ENCODE measurements at places on chromosomes 16 and 17.
A peak's percentile ranks its signal among the peaks of the same experiment; 100 is the strongest.

- DNase-seq: no peak
These were observed 11.7 kb upstream of the PRPSAP1 start for GRCh38 chr17:76365256-76365903.

DNA sequence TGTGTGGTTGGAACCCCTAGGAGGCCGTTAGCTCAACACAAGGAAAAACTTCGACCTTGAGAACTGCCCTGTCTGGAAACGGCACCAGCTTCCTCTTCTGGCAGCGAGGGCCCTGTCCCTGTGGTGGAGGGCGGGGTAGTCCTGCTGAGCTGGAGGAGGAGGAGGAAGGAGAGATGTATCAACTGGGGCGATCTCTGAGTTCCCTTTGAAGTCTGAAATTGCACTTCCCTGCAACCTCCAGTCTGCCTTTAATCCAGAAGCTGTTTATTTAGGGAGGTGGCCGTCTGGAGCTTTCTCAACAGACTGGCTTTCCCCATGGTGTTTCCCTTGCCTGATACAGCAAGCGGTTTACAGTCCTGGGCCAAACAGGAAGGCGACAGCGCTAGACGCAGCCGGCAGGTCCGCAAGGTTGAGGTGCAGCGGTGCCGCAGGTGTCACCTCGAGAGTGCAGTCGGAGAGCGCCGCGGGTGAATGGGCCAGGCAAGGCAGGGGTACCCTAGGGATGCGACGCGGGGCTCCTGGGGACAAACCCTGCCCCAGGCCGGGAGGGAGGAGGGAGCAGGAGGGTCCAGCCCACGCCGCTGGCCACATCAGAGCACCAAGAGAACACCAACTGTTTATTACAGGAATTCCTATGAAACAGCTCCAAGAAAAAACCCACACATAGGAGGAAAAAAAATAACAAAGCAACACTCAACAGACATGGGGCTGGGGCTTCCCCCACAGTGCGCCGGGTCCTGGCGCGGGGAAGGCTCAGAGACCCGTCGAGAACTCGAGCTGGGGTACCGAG, 11.4 kb upstream of the MRPS23 start:
- no peak for DNase-seq

DNA sequence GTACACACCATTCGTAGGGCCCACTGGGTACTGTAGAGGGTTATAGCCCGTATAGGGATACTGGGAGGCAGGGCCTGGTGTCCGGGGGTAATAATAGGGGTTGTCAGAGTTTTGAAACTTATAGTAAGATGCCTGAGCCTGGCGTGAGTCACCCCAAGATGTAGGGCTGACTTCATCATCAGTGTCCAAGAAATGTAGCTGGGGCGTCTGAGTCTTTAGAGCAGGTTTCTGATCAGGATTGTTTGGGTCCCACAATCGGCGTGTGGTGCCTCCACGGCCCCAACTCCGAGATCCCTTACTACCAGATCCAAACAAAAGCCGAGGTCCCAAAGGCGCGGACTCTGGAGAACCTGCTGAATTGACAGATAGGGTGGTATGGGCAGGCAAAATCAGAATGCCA, 4.4 kb downstream of the SMG6 start:
- DNase-seq: no peak

- DNase-seq: no peak
These were observed 15.5 kb upstream of the NATD1 start for GRCh38 chr17:21268596-21269188.

GRCh38 chr16:85912211-85912974, 13.4 kb downstream of the IRF8 start:
- no peak for DNase-seq

GRCh38 chr17:34991606-34992005, 11.3 kb downstream of the LIG3 start:
- DNase-seq: no peak

GRCh38 chr16:69466547-69466946, 42.1 kb downstream of the CYB5B start:
- no peak for DNase-seq

DNA sequence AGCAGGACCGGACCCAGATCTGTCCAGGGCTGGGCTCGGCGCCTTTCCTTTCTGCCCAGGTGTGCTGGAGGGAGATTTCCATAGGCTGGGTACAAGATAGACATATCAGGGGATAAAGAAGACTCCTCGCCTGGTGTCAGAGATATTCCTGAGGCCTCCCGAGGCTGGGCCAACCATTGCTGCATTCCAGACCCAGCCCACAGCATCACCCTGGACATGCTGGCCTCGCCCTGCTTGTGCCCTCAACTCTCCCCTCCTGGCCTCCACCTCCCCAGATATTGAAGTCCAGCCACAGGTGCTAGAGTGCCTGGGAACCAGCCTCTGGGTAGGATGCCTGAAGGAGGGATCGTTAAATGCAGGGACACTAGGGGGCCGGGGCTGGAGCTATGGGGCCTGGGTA, 2.1 kb downstream of the CD300LG start:
- no peak for DNase-seq

DNA sequence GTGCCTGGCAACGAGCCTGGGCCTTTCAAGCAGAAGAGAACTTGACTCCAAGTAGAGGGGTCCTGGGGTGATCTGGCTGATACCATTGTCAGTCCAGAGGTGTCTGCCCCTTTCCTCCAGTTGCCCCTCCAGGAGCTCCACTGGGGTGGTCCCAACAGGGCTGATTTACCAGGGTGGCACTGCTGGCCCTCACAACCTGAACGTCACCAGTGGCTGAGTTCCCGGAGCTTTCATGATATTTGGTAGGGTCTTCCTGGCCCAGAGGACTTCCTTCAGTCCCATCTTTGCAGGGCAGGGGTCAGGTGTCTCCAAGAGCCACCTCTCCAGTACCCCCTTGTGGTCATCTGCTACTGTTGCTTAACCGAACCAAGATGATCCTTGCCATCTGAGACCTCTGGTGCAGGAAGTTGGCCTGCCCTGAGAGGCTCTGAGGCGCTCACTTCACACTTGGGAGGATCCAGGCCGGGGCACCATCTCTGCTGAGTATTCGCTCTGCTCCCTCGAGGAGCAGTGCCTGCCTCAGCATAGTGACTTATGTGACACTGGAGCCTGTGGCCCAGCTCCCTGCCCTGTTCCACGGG, 3.5 kb downstream of the LIMD2 start:
- DNase-seq: no peak

DNA sequence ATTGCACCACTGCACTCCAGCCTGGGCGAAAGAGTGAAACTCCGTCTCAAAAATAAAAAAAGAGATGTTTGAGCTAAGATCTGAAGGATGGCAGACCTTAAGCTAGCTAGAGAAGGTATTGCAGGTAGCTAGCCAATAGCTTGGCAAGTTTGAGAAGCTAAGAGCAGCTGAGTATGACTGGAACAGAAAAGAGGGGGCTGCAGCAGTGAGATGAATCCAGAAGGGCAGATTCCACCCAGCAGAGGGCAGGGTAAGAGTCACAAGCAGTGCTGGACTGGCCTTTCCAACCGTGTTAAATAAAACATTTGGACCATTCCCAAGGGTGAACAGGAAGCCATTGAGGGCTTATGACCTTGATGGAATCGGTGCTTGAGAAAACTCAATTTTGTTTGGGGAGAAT, 5.7 kb upstream of the PHAF1 start:
- DNase-seq: no peak

DNA sequence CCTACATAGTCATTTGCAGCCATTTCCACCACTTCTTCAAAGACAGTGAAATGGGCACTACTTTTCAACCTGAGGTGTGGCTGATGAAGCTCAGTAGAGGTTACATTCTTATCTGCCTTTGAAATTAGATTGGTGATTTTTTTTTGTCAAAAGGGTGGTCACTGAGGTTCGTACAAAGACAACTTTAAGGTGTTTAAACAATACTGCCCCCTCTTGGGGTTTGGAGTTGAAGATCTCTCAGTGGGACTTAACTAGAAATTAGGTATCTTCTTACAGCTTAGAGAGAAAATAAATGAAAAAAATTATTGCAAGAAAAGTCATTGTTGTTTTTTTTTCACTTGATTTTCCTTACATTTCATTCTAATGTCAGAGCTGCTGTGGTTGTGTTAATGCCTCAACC, 713.2 kb downstream of the CDH11 start:
- DNase-seq: no peak

DNA sequence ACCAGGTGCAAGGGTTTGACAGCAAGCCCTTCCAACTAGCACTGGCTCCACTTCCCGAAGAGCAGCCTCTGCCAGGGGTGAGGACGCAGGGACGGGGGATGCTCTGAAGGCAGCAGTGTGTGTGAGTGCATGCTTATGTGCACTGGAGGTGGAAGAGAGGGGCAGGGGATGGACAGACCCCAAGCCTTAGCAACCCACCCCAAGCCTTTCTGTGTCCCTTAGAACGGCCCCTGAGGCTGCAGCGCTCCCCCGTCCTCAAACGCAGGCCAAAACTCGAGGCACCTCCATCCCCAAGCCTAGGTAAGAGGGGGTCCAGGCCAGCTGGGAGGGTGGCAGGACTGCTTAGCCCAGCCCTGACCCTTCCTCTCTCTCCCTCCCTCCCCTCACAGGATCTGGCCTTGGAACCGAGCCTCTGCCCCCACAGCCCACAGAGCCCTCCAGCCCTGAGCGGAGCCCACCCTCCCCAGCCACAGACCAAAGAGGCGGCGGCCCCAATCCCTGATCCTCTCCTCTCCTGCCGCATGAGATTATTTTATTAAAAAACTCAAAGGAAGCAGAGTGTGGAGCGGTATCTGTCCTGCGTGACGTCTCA, 2.9 kb downstream of the ACD start:
- no peak for DNase-seq

GRCh38 chr16:78796221-78796866, 696.9 kb downstream of the WWOX start:
- DNase-seq: peak; percentile 5

Measured in NCI-H2029 (cell line).